HL-60 (cell line): ENCODE measurements at places on chromosomes 4 and X.

DNA sequence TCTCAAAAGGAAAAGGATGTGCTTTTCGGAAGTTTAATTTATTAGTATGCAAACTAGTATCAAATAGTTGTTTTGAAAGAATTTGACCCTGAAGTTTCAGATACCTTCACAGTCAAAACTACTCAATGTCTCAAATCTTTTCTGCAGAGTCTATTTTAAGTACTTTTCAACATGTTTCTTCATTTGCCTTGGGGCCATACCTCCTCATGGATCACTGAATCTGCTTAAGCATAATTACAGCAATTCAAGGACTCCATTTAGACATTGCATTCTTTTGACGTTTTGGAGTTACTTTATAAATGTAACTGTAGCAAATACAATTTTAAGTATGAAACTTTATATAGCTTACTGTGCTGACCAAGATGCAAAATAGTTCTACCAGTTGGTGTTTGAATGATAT, 25.5 kb downstream of the PALLD start:
- DNase-seq: no peak

DNA sequence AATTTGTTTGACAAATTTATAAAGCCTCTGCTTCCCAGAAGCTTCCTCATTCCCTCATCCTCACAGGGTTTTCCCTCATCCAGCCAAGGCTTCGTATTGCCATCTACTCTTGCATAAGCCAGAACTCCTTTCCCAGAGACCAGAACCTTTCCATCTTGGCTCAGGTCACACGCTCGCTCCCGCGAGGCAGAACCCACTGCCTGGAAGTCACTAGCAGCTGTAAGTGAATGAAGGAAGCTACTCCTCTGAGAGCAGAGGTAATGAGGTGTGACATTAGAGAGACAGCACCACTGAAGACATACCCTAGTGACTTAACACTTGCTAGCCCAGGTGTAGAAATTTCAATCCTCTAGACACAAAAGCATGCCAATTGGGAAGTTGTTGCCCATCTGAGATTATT, 52.5 kb downstream of the LHFPL1 start:
- no peak for DNase-seq

DNA sequence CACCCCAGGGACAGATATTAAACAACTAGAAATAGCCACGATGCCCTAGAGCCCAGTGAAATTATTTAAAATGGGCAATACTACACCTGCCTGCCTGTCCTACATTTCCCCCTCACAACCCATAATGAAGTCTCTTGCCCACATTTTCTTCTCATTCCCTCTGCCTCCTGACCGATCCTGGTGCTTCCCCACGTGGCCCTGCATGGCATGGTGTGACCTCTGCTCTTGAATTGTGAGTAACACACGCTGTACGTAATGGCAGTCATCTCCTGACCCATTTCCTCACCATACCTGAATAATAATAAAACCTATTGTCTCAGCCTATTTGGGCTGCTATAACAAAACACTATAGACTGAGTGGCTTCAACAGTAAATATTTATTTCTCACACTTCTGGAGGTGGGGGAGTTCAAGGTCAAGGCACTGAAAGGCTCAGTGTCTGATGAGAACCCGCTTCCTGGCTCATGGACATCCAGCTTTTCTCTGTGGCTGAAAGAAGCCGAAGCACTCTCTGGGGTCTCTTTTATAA, 77.0 kb upstream of the ENPP6 start:
- no peak for DNase-seq

DNA sequence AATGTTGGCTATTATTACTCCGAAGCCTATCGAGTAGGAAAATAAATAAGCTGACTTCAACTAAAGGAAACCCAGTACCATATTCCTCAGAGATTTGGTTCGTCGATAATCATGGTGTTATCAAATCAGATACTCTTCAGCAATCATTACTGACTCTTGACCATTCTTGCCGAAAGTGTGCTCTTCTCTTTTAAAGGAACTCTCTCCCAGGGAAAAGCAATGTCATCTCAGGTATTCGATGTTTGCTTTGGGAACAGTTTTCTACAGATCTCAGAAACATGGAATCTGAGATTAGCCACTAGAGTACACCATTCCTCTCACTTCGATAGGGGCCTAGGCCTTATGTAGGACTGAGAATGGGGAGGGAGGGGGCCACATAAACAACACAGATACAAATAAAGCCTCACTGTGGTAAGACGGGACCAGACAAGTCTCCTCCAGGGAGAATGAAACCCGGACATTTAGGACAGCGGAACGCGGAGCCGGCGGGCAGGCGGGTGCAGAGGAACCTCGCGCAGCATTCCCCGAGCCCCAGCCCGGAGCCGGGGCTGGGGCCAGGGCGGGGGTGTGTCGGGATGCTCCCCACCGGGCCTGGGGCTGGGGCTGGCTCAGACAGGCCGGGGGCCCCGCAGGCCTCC, 581 bp downstream of the DNAJB14 start:
- DNase-seq: peak; percentile 47

DNA sequence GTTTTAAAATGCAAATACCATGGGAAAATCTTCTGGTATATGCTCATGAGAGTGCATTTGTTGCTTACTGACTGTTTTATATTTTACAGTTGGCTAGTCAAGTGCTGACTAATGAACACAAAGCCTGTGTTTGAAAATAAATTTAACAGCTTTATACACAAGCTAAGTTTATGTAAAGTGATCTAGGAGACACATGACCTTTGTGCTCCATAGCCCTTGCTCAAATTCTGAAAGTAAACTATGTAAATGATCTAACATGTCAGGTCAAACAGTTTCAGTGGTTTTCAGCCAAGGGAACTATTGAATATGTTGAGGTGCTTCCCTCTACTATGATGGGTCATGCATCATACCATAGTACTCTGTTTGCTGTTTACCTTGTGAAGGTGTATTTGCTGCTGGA, 36.7 kb downstream of the DIAPH2 start:
- no peak for DNase-seq
